ENCODE measurements at places on chromosomes 2 and 18.

GRCh38 chr18:3869848-3870247 lies 419.9 kb downstream of the TGIF1 start:
- peak; percentile 75 for DNase-seq

DNA sequence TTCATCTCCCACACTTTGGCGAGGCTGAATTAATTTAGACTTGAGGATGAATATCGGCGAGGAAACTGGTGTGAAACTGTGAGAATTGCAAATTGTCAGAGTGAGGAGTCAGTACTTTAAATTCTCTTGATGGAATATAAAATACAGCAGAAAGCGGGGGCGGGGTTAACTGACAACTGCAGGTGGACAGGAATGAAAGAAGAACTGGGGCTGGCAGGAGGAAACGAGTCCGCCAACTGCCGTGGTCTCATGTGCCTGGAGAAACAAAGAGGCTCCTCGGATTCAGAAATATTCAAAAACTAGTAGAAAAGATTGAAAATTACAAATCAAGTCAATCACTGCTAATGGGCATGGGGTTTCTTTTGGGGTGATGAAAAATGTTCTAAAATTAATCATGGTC lies 44.3 kb downstream of the MOGAT1 start:
- DNase-seq: no peak

GRCh38 chr2:223469270-223470046 lies 132.7 kb downstream of the SCG2 start:
- DNase-seq: peak; percentile 100

- DNase-seq: peak; percentile 42
Observed at GRCh38 chr2:173990970-173991819, 26.0 kb upstream of the SP3 start.

- no peak for DNase-seq
Observed at GRCh38 chr2:86697551-86698104, 22.5 kb upstream of the RMND5A start.

- no peak for DNase-seq
Observed at GRCh38 chr2:168167511-168168263, 79.7 kb downstream of the STK39 start.

DNA sequence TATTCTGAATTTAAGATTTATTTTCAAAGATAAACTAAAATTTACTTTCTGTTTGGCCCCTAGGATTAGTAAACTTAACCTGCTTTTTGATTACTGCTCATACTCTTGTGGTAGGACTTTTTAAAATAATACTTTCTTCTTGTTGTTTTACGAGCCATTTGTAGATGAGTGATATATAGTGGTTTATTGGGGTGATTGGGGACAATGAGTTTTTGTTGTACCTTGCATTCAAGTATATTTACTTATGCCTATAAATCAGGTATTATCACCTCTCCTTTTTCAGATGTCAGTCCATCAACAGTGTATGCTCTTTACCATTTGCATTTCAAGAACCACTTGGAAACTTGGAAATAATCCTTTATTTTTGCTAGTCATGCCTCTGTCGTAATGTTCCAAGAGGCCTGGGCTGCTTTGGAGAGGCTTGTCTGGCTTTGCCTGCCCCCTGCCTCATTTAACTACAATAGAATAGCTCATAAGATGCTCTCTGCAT lies 131.3 kb downstream of the COMMD1 start:
- no peak for DNase-seq

- peak; percentile 7 for DNase-seq
Observed at GRCh38 chr2:157182834-157183396, 74.6 kb upstream of the GALNT5 start.

DNA sequence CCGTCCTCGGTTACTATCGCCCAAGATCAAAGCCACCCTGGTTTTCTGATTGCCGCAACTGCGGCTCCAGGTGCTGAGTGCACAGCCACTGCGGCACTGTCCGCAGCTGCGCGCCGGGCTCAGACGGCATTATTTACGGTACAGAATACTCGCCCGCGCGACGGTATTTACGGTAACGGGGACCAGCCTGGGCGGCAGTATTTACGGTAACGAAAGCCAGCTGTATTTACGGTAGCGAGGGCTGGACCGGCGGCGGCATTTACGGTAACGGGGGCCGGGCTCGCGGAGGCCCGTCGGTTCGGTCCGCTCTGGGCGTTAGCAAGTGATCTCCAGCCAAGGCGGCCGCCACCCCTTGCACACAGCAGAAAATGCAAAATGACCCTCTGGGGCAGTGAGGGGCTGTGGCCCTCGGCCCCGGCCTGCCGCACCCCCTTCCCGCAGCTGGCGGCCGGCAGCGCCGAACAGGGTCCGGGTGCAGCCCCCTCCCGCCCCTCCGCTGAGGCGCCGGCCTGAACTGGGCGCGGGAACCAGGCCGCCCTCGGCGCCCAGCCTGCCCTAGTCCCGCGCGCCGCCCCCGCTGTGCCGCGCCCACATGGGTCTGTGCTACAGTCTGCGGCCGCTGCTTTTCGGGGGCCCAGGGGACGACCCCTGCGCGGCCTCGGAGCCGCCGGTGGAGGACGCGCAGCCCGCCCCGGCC lies at the start of gene GNAL:
GNAL (plus strand) TSS at position 293 of the 697 bp plus-strand sequence; CDS start at position 593, 300 bp downstream.
- DNase-seq: peak; percentile 81

GRCh38 chr2:122831649-122832048 lies 1076.2 kb downstream of the TSN start:
- no peak for DNase-seq

All from kidney tubule cell (primary cell).